NCI-H1417 treated with DMSO at 0.1 percent for 48 hours (cell line): ENCODE measurements at places on chromosomes 1 and 21.

DNA sequence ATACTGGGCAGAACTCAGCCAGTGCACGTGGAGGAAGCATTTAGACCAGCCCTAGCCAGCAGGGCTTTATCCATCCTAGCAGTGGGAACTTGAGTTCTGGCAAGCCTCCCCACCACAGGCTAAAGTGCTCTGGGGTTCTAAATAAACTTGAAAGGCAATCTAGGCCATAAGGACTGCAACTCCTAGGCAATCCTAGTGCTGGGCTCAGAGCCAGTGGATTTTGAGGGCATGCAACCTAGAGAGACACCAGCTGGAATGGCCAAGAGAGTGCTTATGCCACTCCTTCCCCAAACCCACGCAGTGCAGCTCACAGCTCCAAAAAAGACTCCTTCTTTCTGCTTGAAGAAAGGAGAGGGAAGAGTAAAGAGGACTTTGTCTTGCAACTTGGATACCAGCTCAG lies 70.5 kb upstream of the APOBEC4 start:
- DNase-seq: no peak

GRCh38 chr1:109204484-109204883 lies 9.2 kb upstream of the SARS1 start:
- no peak for DNase-seq

- DNase-seq: no peak
Observed at GRCh38 chr1:88398338-88398737, 285.7 kb upstream of the PKN2 start.

GRCh38 chr1:107821340-107821739 lies 143.6 kb downstream of the VAV3 start:
- DNase-seq: no peak

DNA sequence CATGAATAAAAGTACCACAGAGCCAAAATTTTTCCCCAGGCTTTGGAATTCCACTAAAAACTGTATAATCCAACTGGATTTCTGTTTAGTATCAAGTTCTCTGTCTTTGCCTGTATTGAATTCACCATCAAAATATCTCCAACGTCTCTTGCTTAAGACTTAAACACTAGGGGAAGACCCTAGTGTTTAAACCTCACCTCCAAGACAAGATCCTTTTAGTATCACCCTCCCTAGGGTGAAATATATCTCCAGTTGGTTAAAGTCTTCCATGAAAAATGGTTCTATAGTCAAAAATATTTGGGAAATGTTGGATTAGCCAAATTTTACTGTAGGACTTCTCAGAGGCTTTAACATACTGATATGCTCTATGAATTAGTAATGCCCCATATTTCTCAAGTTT lies 8.1 kb upstream of the XCL1 start:
- DNase-seq: no peak

DNA sequence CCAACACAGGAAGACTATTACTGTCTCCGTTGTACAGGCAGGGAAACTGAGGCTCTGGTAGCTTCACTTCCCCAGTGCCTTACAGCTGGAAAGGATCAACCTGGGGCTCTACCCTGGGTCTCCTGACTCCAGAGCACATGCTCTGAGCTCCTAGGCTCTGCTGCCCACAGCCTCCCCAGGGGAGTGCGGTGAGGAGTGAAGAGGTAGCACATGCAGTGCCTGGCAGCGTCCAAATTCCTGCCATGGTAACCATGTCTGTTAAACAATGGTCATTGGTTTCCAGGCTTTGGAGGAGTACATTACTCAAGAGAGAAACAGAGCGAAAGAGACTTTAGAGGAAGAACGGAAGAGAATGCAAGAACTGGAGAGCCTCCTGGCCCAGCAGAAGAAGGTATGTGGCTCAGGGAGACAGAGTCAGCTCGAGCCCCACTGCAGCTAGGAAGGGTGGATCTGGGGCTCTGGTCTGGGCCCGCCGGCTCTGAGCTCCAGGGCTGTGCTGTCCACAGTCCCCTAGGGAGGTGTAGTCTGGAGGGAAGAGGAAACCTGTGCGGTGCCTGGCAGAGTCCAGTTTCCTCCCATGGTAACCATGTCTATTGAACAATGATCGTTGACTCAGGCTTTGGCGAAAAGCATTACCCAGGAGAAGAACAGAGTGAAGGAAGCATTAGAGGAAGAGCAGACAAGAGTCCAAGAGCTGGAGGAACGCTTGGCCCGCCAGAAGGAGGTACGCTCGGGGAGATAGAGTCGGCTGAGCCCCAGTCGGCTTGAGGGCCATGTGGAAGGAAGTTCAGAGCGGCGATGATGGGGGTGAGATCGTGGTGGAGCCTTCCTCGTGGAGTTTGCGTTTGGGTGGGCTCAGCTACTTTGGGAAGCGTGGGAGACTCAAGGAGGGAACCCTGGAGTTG lies 64.6 kb upstream of the EFHD2 start:
- no peak for DNase-seq

- DNase-seq: no peak
Observed at GRCh38 chr21:42655796-42656770, 2.7 kb downstream of the PDE9A start.

DNA sequence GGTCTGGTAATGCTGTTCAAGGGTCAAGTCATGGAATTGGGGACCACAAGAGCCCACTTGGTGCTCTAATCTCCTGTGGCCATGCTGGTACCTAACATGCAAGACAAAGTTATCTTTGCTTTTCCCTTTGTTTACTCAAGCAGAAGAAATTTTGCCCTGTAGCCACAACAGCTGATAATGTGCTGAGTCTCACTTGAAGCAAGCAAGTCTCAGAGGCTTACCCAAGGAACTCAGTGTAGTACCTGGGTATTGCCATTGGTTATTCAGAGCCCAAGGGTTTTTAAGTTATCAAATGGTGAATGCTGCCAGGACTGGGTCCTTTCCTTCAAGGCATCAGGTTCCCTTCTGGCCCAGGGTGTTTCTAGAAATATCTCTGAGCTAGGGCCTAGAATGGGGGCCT lies 198.9 kb upstream of the RNPC3 start:
- DNase-seq: no peak

DNA sequence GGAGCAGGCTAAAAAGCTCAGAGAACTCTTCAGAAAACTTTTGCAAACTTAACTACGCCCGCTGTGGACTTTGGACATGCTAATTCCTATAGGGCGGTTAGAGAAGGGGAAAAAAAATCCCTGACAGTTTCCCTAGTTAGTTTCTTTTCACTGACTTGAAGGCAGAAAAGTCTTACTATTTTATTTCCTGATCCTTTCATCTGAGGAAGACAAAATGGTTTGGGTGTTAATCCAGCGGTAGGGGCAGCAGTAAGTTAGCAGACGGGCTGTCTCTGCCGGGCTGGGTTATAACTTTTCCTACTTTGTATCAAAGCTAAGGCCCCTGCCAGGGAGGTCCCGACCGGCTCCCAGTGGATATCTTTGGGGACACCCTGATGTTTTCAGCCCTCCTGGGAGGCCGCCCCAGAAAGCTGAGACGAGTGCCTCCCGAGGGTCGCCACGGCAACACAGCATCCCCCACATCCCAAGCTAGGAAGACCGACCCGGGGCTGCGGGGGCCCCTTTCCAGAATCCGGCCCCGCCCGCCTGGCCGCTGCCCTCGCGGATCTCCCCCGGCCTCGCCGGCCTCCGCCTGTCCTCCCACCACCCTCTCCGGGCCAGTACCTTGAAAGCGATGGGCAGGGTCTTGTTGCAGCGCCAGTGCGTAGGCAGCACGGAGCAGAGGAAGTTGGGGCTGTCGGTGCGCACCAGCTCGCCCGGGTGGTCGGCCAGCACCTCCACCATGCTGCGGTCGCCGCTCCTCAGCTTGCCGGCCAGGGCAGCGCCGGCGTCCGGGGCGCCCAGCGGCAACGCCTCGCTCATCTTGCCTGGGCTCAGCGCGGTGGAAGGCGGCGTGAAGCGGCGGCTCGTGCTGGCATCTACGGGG lies 162.6 kb downstream of the RUNX1 start:
- DNase-seq: no peak

DNA sequence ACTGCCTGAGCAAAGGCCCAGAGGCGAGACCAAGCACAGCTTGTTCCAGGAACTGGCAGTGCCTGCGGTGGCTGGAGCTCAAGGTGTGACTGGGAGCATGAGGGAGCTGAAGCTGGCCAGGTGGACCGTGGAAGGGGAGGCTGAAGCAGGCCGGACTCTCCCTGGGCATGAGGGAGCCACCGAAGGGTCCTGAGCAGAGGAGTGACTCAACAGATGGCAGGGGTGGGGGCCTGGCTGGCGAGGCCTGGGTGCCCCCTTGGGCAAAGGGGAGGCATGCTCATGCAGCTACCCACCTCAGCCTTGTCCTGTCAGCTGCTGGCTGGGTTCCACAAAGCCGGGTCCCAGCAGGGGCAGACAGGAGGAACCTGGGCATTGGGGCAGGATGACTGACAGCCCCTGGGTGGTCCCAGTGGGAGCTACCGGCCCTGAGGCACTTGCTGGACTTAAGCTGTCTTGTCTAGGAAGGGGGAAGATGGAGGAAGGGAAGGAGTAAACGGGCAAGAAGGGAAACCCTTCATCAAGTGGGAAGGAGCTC lies 118.9 kb downstream of the LACTBL1 start:
- no peak for DNase-seq

- DNase-seq: no peak
Observed at GRCh38 chr1:59743324-59744091, 71.2 kb upstream of the HOOK1 start.

DNA sequence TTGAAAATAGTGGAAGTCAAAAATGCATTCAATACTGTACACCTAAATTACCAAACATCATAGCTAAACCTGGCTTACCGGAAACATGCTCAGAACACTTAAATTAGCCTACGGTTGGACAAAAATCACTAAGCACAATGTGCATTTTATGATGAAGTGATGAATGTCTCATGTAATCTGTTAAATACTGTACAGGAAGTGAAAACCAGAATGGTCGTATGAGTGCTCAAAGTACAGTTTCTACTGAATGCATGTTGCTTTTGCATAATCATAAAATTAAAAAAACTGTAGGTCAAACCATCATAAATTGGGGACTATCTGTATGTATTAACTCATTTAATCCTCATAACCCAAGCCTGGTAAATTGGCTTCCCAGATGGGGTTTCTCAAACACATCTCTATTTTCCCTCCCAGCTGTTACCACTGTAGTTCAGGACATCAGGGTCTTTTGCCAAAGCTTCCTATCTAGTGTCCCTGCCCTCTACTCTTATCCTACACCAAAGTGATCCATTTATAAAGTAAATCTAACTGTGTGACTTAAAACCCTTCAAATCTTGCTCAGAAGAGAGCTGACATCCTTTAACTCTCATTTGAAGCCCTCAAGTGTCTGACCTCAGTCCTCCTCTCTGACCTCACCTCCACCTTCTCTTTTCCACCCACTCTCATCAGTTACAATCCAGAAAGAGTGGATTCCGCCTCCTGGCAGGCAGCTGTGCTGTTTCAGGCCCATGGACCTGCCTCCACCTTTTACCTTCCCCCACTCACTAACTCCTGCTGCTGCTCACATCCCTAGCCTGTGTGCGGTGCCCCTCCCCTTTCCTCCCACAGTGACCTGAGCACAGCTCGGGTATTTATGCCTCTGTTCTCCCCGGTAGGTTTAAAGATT lies 356.4 kb upstream of the ST6GALNAC5 start:
- DNase-seq: no peak

- DNase-seq: no peak
Observed at GRCh38 chr1:109947582-109948284, 36.8 kb upstream of the AHCYL1 start.

DNA sequence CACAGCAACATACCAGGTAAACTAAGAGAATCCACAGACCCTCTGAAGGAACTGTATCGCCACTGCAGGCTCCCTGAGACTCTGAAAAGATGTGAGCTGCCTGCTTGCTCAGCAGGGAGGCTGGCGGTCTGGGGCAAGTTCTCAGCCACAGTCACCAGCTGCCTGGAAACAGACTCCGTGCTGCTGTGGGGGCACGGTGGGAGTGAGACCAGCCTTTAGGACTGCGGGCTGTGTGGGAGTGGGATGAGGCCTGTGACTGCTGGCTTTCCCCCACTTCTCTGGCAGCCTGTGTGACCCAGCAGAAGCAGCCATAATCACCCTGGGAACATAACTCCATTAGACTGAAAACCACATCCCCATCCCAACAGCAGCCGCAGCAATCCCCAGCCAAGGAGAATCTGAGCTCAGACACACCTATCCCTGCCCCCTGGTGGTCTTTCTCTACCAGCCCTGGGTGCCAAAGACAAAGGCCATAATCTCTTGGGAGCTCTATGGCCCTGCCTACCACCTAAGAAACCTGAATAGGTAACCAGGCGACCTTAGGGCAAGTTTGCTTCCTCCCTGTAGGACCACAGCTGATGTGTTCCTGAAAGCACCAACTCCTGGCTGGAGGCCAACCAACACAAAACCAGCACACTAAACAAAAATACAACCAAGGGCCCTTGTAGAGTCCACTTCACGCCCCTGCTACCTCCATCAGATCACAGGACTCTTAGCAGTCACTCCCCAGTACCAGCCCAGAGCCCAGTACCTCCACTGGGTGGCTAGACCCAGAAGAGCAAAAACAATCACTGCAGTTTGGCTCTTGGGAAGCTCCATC lies 151.5 kb downstream of the SMYD3 start:
- DNase-seq: no peak

DNA sequence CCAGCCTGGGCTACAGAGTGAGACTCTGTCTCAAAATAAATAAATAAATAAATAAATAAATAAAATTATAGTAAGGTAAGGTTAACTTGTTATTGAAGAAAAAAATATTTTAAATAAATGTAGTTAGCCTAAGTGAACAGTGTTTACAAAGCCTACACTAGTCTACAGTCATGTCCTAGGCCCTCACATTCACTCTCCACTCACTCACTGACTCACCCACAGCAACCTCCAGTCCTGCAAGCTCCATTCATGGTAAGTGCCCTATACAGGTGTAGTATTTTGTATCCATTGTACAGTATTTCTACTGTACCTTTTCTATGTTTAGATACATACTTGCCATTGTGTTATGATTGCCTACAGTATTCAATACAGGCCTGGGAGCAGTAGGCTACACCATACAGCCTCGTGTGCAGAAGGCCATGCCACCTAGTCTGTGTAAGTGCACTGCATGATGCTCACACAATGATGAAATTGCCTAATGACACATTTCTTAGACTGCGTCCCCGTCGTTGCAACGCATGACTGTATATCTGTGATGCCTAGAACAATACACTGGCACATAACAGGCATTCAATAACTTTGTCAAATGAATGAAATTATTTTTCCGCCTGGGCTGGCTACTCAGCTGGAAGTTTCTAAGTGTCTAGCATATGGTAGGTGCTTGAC lies 14.8 kb downstream of the KCNN3 start:
- no peak for DNase-seq

DNA sequence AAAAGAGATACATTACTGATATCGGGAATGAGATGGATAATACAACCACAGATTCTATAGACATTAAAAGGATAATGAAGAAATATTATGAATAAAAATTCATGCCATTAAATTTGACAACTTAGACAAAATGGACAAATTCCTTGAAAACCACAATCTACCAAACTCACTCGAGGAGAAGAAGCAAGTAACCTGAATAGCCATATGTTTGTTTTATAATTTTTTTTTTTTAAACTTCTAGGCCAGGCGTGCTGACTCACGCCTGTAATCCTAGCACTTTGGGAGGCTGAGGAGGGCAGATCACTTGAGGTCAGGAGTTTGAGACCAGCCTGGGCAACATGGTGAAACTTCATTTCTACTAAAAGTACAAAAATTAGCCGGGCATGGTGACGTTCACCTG lies 327.9 kb downstream of the VAV3 start:
- DNase-seq: no peak
